CD8-positive, alpha-beta memory T cell (primary cell): ENCODE measurements at places on chromosomes 7 and 10.

GRCh38 chr10:30493609-30494530 lies 59.9 kb downstream of the MAP3K8 start:
- no peak for DNase-seq

DNA sequence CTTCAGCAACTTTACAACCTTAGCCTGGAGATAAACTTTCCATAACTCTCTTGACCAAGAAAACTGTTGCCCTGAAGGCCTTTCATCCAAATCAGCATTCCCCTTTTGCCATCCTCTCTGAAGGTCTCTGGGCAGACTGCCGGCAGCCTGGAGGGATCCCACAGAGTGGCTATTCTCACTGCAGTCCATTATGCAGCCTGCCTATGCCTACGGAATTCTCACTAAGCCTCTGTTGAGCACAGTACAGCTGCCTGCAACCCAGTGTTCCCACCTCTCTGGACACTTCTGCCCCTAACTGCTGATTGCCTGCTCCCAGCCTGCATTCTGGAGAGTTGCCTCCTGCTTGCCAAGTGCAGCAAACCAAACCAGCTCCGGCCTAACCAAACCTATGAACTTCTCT lies 548.9 kb upstream of the STEAP1 start:
- DNase-seq, result no peak

GRCh38 chr10:88952647-88953111 lies at the start of gene ACTA2:
Gene ACTA2 (minus strand): TSS chr10:88952773. CDS start chr10:88948930, 3,843 bp downstream.
- DNase-seq, result no peak

DNA sequence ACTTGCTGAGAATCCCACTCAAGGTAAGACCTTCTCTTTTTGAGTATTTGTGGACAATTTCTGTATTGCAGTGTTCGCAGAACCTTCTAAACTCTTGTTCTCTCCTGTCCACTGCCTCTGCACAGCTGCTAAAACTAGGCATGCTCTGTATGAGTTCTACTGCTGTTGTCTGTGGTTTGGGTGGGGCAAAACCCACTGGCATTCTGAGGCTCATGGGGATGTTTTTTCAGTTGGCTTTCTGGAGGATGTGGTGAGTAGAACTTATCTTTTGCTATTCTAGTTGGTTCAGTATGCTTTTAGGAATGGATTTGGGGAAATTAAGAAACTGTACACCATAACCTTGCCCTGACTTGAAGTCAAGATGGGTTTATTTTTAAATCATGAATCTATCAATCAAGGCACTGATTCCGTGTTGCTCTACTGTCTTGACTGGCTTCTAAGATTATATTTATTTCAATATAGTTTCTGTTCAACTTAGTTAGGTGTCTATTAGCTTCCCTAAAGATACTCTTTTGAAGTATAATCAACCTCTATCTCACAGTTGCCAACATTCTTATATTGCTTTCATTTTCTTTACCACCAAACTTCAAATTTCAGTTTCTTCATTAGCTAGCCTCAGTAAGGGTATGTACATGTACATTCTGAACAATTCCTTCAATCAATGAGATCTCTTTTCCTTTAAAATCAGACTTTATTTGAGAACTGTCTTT lies 25.0 kb upstream of the C1GALT1 start:
- DNase-seq, result peak; percentile 75

DNA sequence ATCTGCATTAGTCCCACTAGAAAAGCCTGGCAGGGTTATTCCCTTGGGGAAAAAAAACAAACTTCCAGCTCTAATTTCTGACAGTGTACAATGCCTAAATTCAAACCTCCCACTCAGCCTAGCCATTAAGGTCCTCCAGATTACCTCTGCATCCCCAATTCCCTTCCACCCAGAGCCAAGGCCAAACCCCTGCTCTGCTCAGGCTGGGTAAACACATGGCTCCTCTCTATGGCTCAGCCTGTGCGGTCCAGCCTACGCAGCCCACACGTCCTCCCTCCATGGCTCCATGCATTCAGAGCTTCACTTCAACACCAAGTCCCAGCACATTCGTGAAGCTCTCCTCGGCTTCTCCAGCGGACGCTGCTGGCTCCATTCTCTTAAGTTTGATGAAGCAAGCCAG lies 5.2 kb downstream of the DLG5 start:
- DNase-seq, result no peak

DNA sequence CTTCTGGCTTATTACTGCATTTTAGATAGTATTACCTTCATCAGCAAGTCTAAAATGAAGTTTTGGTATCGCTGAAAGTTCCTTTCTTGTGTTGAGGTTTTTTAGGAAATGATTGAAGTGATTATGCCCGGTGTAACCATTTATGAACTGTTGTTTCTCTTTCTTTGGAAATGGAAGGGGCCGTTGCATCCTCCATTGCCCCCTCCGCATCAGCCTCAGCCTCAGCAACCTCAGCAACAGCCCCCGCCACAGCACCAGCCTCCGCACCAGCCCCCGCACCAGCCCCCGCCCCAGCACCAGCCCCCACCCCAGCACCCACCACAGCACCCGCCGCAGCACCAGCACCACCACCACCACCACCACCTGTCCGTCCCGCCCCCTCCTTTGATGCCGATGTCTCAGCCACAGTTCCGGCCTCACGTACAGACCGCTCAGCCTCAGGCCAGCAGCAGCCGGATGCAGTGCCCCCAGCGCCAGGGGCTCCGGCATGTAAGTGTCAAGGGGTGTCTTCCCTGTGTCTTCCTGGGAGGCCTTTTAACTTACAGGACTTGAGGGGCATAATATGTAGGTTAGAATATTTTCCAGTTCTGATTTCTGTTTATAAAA lies 72.6 kb downstream of the SHH start:
- DNase-seq, result no peak

DNA sequence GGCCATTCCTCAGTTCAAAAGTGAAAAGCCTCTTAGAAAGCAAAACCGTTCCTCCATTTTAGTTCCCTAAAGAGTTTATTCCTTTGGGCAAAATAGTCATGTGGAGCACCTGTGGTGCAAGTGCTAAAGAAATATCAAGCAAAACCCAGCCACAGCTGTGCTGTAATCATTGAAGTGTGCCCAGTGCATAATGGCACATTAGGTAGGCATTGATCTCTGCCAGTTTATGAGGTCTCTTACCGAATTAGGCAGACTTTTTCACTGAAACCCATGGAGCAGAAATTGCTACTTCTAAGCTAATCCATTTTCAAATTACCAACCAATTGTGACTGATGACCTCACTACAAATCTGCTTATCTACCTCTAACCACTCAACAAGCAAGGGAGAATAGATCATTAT lies 97.2 kb upstream of the SEMA3A start:
- no peak for DNase-seq

DNA sequence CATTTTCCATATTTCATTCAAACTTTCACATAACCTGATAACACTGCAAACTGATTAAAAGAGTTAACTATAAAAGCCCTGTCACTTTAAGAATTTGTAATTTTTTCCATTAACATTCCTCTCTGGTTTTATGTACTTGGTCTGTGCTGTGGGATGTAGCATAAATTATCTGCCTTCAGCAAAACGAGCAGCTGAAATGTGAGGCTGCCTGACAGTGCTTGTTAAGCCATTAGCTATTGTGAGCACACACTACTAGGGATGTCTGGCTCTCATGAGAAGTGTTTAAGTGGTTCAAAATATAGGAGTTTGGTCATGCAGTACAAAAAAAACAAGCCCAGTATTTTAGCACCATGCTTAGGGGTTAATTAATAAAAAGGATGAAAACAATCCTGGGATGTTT lies 63.0 kb downstream of the HOXA1 start:
- no peak for DNase-seq

DNA sequence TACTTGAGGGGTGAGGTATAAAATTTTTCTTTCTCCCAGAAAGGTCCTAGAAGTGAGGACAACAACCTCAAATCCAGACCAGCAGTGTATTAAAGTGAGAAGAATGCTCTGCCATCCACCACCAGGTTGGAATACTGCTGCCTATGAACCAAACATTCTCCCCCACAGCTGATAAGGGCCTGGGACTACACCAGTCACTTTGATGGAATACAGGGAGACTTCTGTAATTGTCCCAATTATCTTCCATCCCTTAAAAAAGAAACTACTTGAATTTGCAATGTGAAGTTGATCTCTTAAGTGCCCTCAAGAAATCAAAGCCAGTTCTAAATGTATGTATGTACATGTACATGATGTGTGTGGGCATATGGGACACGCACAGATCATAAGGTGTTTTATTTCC lies 3.0 kb downstream of the TBX20 start:
- DNase-seq, result no peak

DNA sequence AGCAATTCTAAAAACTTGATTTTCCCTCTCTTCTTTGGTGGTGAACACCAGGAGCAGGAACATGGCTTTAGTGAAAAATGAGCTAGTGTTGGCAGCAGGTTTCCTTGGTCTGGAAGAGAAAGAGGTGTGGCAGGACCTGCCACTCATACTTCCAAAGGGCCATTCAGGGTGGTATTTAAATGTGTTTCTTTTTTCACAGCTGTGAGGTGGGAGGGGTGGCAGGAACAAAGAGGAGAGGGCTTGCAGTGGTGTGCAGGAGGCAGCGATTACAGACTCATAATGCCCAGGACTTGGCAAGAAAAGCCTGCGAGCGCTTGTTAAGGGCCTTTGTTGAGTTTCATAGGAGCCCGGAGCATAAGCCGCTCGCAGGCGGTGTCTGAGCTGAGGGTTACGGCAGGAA lies 36.8 kb downstream of the WIPF3 start:
- no peak for DNase-seq

DNA sequence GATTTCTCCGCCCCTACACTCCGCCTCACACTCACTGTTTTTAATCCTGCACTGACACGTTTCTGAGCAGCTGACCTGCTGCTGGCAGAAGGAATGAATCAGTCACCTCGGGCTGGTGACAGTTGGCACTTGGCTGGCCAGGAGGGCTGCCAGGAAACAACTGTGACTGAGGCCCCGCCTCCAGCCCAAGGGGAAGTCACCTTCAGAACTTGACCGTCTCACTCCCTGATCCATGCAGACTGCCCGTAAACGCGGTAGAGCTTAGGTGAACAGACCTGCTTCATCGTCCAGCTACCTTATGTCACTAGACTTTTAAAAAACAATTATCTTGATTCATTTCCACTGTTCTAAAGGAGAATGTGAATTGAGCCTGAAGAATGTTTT lies 107.5 kb downstream of the DOCK1 start:
- no peak for DNase-seq
